ENCODE measurements at places on chromosomes 1 and 21.

DNA sequence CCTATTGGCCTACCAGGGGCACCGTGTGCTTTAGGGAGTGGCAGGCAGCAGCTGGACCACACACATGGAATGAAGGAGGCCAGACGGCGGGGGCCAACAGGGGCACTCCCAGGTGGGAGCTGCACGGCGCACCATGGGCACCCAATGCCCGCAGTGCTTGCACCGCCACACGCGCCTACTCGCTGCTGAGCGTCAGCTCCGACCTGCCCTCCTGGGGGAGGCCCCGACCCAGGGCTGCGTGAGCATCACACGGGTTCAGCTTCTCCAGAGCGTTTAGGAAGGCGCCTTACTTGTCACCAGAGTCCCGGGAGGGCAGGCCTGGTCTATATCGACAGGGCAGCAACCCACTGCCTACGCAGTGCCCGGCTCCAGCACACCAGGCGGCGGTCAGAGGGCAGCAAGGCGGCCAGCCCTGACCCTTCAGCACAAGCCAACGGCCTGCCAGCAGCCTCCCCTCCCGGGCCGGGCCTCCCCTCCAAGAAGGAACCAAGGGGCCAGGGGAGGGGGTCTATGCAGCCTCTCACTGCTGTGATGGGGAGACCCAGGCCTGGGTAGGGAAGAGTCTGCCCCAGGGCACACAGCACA lies 64.9 kb downstream of the ARHGEF16 start:
- no peak for DNase-seq

DNA sequence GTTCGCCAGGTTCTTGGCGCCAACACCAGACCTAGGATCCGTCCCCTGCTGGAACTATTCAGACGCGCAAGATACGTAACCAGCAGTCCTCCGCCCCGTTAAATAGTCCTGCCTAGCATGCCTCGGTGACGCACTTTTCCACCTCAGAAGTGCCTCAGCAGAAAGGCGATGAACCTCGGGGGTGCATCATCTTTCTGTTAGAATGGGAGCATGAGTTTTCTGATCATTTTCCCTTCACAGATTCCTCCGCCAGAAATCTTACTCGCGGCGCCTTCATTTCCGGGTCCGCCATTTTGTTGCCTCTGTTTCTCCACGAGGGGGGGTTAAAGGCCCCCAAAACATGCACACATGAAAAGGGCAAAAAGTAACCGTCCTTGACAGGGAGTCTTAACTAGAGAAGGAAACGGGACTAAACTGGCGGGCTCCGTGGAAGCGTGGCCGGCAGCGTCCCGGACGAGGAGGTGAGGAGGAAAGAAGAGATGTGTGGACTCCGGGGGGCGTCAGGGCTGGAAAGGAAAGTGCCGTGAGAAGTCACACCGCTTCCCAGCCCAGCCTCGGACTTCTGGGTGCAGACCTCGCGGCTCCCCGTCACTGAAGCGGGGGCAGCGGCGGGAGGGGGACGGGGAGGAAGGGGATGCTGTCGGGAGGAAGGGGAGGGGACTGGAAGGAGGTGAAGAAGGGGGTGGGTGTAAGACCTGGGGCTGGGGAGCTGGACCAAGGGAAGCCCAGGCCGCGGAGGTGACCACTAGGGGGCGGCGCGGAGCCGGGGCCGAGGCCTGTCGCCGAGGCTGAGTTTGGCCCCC lies at the start of gene GABPB2:
TSS of gene GABPB2 (plus strand) at position 288 of the 803 bp plus-strand sequence. CDS start 17,429 bp downstream, outside the sequence.
- DNase-seq: peak; percentile 96

DNA sequence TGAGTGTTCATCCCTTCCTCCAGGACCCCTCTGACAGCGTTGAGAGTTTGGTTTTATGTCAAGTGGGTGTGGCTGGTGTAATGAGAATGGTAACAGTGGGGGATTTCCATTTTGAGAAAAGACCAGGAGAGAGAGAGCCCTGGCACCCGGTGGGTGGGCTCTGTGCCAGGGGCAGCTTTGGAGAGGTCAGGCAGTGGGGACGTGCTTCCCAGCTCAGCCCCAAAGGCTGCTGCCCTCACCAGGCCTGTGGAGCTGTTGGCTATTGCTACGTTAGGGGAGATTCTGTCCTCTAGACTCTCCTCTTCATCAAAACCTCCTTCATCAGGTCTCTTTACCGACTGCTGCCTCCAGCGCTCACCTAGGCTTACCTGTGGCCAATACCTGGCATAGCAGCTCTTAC lies 176.3 kb downstream of the PTPRU start:
- no peak for DNase-seq

- peak; percentile 41 for DNase-seq
Observed at GRCh38 chr1:36918604-36919003, 115.7 kb downstream of the GRIK3 start.

DNA sequence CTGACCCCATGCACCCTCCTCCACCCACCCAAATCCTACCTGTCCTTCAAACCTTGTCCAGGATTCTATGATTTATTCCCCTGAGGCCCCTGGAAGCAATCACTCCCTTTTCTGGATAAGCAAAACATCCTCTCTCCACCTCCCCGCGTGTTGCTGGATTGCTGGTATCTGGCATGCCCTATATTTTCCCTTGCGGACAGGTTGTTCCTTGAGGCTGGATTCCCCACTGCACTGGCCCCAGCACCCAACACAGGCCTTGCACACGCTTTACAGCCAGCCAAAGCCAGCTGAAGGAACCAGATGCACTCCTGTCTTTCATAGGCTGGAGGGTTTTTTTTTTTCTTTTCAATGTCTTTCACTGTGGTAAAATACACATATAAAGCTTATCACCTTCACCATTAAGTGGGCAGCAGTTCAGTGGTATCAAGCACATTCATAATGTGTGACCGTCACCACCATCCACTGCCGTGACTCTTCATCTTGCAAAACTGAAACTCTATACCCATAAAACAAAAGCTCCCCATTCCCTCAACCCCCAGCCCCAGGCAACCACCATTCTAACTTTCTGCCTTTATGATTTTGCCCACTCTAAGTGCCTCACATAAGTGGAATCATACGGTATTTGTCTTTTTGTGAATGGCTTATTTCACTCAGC lies 50.9 kb downstream of the TOR1AIP2 start:
- peak; percentile 7 for DNase-seq

GRCh38 chr1:186653312-186653711 lies 26.9 kb downstream of the PTGS2 start:
- DNase-seq: no peak

- DNase-seq: no peak
Observed at GRCh38 chr21:16554503-16554902, 824.7 kb downstream of the USP25 start.

- no peak for DNase-seq
Observed at GRCh38 chr21:38920631-38921398, 115.1 kb downstream of the ETS2 start.

All from activated CD8-positive, alpha-beta memory T cell treated with anti-CD3 and anti-CD28 coated beads for 24 hours (primary cell).